ENCODE measurements at places on chromosomes 6 and 20.

DNA sequence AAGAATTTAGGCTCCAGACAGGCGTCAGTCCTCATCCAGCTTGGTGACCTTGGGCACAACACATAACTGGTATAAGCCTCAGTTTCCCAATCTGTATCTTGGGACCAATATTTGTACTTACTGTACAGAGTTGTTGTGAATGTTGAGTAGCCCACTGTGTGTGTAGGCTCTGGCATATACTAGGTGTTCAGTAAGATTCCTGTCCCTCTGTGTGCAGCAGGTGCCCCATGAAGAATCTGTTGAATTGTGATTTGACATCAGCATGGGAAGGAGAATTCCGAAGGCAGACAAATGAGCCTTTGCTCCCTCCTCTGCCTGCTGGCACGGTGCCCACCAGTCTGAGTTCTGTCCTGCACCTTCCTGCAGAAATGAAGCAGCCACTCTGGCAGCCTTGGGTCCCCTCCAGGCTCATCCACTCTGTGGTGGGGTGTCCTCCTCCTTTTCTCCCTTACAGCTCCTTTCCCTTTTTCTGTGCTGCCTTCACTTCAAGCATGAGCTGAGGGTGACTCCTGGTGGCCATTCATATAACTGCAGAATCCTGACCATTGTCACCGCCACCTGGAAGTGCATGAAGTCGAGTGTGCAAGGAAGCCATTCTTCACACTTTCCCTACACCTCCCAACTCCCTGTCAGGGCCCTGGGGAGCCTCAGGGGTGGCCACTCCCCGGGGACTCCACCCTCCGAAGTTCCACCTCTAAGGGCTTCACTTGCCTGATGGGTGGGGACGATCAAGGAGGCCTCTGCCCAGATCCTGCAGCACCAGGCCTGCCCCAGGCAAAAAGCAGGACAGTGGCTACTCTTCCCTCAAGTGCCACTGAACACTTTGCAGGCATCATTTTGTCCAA is 48.2 kb downstream of the MRPL14 start:
- DNase-seq: no peak

DNA sequence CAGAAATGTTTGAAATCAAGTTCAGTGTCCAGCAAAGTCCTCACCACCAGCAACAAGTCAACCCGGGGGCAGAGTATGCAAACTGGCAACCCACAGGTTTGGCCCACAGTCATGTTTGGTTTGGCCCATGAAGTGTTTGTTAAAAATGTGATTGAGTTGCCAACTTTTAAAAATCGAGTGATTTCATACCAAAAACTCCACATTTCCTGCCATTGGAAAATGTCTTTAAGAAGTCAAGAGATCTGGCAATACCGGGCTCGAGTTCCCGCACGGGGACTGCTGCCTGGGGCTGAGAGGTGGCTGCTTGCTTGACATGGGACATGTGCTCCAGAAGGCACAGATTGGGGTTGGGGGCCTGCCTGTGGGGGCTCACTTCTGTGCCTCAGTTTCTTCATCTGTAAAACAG is 36.1 kb downstream of the PREX1 start:
- no peak for DNase-seq

GRCh38 chr6:108113557-108114519 is 39.3 kb upstream of the OSTM1 start:
- no peak for DNase-seq

DNA sequence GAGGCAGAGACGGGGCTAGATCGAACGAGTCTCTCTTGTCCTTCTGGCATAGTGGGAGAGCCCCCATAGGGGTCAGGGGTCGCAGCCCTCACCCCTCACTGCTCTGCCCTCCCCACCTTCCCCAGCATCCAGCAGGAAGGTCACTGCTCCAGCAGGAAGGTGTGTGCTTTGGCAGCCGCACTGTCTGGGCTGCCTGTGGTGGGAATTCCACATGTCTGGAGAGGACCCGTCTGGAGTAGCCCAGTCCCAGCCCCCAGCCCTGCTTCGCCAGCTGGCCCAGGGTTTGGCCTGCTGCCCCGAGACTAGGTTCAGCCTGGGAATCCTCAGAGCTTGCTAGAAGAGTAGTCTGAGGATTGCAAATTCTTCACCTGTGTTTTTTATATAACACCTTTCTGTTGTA is 2.5 kb upstream of the R3HDML start:
- no peak for DNase-seq

DNA sequence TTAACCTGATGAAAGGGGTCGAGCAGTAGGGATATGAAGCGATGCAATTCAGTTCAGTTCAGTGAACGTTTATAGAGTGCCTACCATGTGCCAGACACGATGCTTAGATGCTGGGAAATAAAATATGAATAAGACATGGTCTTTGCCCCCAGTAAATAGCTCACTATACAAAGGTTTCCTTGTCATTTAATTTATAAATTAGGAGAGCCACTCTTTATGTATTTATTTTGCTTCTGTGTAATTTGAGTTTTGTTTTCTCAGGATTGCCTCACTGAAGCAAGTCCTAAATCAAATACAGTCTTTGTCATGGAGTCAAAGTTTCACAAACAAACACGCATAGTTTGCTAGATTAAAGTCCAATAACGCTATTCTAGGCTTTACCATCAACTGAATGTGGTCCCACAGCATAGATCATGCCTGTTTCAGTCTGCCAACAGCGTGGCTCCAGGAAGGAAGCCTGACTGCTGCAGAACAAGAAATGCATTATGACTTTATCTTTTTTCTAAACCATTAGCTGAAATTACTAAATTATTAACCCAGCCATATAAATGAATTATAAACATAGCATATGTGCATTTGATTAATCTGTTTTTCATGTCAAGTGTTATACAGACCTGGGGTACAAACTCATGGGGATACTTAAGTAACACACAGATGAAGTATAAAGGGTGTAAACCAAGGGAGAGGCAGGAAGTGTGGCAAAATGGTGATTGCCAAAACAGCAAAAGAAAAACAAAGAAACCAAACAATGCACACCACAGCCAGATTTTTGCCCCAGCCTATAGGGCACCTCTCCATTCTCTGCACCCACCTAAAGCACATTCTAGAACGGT is 29.8 kb upstream of the CCN2 start:
- no peak for DNase-seq

DNA sequence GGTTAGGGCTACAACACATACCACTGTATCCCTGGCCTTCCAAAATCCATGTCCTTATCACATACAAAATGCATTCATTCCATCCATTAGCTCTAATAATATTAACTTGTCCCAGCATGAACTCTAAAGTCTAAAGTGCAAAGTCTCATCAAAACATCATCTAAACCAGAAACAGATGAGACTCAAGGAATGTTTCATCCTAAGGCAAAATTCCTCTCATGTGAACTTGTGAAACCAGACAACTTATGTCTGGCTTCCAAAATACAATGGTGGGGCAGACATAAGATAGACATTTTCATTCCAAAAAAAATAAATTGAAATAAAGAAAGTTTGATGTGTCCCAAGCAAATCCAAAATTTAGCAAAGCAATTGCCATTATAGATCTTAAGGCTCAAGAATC is 257.4 kb downstream of the HTR1B start:
- DNase-seq: no peak

All from RWPE2 (cell line).